Bone marrow (tissue), 2 donors: ENCODE measurements at places on chromosomes 6 and 20.

DNA sequence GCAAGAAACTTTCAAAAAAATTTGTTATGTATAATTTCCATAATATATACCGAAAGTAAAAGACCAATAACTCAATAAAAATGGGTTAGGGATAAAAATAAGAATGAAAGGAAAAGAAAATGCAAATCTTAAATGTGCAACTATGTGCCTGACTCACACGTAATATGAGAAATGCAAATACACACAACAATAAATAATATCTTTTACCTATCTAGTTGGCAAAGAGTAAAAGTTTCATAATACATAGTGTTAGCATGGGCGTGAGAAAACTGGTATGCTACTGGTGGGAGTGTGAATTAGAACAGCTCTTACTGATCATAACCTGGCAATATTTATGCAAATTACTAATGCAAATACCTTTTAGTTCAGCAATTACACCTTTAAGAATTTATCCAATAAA is 438.5 kb upstream of the CITED2 start:
- DNase-seq: no peak

- DNase-seq: no peak
Measured at GRCh38 chr6:44788387-44788981, 401.0 kb downstream of the CDC5L start.

DNA sequence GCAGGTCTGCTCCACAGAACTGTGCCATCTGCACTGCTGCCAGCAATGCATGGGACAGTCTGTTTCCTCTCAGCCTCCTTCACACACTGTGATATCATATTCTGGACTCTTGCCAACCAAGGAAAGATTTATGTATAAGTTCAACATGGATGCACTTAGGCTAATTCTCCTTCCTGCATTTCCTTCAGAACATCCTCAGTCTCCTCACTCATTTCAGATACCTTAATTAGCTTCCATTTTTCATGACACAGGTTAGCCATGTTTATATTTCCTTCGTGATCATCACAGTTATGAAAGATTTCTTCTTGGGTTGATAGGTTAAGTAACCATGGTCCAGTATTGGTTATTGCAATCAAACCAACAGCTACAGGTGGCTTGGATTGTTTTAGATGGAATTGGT is 46.4 kb upstream of the DDR1 start:
- DNase-seq: no peak

GRCh38 chr20:45950330-45950646 is 15.8 kb downstream of the PCIF1 start:
- no peak for DNase-seq

DNA sequence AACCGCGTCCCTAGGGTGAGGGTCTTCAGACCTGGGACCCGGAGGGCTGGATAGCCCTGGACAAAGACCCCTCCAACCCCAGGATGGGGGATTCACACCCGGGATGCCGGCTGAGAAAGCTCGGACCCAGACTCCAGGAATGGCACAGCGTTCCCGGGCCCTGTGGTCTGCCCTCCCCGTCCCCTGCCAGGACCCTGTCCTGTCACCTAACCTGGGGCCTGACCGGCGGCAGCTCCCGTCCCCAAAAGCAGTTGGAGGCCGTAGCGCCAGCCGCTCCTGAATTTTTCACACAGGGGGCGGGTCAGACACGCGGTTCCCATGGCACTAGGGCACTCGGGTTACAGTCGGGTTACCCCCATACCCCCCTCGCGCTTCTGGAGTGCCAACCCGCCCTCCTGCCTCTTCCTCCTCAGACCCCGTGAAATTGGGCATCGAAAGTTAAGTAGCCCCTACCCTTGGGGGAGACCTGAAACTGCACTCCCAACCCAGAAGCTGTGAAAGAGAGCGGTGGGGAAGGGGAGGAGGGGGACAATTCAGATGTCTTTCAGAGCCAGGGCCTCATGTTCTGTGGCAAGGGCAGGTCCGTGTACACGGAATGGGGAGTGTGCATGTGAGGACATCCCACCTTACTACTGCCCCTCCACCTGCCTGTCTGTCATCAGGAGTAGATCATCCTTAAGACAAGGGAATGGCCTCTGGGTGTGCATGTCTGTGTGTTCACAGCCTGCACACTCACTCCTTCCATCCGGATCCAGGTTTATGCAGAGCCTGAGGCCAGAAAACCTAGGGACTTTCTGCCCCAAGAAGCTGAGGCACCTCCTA is 595 bp downstream of the REM1 start:
- no peak for DNase-seq

GRCh38 chr6:41722969-41723529 is 12.4 kb downstream of the TFEB start:
- DNase-seq: no peak

- no peak for DNase-seq
Measured at GRCh38 chr6:141437011-141437410, 695.7 kb upstream of the GJE1 start.

- no peak for DNase-seq
Measured at GRCh38 chr6:58198301-58198700, 880.9 kb downstream of the PRIM2 start.

DNA sequence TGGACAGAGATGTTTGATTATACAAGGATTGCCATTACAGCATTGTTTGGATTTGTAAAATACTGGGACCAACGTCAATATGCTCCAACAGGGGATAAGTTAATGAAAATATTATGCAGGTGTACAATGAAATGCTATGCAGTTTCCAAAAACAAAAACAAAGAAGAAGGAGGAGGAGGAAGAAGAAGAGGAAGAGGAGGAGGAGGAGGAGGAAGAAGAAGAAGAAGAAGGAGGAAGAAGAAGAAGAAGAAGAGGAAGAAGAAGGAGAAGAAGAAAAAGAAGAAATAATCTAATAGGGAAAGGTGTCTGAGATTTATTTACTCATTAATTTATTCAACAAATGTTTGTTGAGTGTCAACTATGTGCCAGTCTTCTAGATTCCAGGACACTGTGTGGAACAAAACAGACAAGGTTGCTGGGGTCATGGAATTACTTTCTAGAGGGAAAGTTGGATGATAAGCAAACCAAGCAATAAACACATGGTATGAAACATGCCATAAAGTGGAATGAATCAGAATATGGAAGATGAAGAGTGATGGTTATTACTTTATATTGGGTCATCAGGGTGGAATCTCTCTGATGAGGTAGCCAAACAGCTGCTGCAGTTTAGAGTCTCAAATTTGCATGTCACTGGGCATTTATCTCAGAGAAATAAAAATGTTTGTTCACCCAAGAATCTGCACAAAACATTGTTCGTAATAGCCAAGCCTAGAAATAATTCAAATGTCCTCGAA is 6.3 kb upstream of the TRIM27 start:
- DNase-seq: no peak

DNA sequence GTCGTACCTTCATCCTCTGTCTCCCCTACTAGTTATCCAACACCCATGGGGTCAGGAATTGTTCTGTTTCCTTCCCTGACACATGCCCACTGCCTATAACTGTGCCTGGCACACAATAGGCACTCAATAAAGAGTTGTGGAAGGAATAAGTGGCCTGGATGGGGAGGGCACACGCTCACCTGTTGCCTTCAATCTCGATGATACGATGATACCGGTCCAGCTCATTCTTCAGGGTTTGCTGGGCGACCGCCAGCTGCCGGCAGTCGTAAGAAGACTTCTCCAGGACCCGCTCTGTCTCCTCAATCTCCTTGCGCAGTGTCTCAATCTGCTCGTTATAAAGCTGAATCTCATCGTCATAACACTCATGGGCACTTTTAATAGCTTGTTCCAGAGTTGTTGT is 32.5 kb downstream of the BFSP1 start:
- no peak for DNase-seq

- no peak for DNase-seq
Measured at GRCh38 chr20:11791316-11791715, 126.4 kb upstream of the BTBD3 start.

GRCh38 chr6:154933181-154933827 is 61.8 kb upstream of the TIAM2 start:
- no peak for DNase-seq

DNA sequence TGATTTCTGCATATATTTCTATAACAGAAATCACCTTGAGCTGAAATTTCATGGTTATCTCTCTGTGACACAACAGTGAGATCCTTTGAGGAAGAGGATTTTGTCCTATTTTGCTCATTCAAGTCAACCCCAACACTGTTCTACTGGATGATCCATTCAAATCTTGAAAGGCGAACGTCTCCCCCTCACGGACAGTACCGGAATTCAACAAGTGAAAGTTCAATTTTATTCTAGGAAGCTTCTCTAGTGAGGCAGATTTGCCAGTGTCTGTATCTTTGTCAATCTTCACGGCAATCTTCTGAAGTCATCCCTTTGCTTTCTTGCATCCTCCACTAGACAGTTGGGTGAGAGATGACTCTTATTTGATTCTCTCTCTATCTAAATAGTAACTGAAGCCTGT is 91.7 kb upstream of the PDE7B start:
- no peak for DNase-seq

- peak; percentile 62 for DNase-seq
Measured at GRCh38 chr6:10411971-10412460, 2.9 kb downstream of the TFAP2A start.

DNA sequence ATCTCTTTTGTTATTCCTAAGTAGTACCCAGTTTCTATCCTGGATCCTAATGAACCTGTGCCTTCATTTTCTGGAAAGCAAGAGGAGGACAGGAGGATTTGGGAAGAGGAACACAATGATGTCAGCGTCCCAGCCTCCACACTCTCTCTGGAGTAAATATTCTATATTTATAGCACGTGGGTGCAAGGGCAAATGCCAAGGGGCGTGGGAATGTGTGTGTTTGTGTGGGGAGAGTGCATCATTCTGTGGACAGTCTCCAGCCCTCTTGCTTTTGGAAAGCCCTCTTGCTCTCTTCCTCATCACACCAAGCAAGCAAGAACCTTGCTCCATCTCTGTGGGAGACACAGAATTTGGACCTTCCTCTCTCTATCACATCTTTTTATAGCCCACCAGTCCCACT is 103.2 kb upstream of the EMILIN3 start:
- DNase-seq: no peak

DNA sequence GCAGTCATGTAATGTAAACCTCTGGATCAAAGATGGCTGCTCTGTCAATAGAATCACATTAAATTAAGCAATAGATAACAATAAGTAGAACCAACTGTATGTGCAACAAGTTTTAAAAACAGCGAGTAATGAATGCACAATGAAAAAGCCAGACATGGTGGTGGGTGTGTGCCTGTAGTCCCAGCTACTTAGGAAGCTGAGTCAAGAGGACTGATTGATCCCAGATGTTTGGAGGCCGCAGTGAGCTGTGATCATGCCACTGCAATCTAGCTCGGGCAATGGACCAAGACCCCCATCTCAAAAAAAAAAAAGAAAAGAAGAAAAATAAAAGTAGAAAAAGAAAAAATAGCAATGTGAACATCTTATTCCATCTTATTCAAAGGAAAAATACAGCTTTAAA is 558.7 kb upstream of the MMS22L start:
- no peak for DNase-seq

DNA sequence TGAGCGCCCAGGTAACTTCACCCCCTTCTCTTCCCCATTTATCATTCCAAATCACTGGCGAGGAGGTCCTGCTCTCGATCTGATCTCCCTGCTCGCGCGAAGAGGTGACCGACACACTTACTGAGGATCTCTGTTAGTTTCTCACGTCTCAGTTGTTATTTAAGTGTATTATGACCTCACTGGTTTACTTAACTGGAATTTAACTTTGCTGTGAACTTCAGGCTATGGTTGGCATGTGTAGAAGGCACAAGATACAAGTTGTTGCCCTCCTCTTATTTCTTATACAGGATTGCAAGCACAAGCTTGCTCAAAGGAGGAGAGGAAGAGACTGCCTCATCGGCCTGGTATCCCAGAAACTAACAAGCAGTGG is 1.2 kb downstream of the RNF217 start:
- no peak for DNase-seq

GRCh38 chr6:40899684-40900155 is 139.3 kb downstream of the UNC5CL start:
- DNase-seq: no peak

GRCh38 chr6:24721461-24722215 is 2.7 kb upstream of the C6orf62 start:
- no peak for DNase-seq

DNA sequence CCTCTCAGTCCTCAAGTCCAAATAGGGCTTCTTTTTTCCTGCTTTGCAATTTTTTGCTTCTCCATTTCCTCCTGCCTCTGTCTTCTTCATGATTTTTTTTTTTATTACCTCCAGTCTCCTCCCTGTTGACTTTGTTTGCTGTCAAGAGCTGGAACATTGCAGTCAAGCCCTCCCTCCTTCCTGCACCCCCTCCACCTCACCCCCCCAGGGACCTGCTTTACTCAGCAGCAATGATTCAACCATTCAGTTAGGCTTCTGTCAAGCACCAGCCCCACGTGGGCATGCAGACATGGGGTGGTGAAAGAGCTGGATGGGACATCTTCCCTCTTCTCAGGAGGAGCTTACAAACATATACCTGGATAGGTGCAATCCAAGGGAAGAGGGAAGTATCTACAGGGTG is 142.4 kb downstream of the LRFN2 start:
- DNase-seq: no peak

GRCh38 chr6:117540670-117541069 is 58.2 kb downstream of the DCBLD1 start:
- no peak for DNase-seq

DNA sequence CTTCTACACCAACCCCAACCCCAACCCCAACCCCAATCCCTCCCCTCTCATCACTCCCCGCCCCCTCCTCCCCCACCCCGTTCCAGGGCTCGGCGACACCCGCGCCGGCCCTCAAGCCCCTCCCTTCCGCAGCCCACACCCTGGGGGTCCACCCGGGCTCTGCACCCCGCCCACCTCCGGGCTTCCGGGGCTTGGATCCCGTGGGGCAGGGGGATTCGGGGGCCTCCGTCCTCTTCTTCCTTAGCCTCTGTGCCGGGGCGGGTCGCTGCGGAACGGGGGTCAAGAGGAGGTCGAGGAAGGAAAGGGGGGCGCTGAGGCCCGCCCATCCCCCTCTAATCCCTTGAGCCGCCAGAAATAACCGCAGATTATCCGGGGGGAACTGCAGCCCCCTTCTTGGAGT is 690 bp downstream of the TULP1 start:
- DNase-seq: no peak

DNA sequence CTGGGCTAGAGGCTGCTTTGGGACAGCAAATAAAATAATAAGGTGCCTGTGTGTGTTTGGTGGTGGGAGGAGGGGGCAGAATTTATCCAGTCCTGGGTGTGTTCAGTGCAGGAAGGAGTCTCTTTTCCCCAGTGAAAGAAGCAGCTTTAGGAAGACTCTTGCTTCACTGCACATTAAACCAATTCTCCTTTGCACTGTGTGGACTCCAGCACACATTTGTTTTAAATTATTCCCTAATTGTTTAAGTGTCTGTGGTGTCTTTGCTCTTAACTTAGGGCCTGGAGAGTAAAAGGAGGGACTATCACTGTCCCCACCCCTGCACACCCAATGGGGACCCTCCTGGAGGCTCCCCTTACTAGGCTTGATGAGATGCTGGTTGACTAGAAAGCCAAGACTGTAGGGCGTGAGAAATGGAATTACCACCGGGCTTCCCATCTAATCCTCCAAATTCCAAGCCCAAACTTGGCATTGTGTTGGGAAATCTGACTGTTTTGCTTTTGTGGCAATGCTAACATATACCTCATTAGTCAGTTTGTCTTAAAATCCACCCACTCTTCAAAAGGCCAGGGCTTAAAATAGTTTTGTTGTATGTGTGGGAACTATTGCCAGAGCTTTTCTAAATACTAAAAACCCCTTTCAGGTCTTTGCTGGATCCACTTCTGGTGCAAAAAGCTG is 13.5 kb upstream of the DAAM2 start:
- no peak for DNase-seq
